ENCODE measurements at places on chromosomes 1 and 21.

- no peak for DNase-seq
Measured at GRCh38 chr1:43153443-43153842, 18.6 kb downstream of the EBNA1BP2 start.

DNA sequence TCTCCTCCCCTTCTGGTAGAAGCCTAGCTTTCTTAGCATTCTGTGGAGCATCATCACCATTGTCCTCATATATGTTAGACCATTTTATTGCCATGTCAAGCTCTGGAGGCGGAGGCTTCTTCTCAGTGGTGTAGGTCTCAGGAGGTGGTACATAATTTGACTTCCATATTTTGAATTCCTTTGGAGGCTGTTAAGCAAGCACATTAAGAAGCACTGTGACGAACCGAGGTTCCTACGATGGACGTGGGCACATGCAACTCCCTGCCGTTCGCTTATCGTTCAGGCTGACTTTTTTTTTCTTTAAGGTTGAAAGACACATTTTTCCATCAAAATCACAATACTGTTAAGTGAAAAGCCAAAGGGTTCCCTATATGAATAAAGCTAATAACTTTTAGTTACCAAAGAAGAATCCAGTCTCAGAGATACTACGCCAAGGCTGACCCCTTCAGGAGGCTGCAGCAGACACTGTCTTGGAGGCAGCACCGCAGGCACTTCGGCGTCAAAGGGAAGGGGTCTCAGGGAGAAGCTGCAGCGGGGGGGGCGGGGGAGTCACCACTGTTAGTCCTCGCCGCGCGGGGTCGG lies 835 bp downstream of the C1orf52 start:
- no peak for DNase-seq

GRCh38 chr1:227370533-227371254 lies 52.4 kb upstream of the CDC42BPA start:
- DNase-seq = no peak

DNA sequence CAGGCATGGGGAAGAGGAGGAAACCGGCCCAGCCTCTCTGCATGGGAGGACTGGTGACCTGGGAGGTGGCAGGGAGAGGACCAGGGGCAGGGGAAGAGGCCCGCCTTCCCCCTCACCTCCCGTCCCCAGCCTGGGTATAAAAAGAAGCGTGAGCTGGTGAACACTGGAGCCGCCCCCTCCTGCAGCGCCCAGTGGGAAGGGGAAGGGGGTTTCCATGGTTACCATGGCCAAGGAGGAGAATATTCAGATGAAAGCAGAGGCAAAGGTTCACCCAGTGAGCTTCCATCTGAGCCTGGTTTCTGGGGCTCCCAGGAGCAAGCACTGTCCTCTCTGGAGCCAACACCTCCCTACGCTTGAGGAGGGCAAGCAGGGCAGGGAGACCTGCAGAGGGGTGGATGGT lies 54.9 kb downstream of the ACOT7 start:
- DNase-seq = no peak

GRCh38 chr1:30596470-30596869 lies 126.9 kb downstream of the MATN1 start:
- DNase-seq = no peak

DNA sequence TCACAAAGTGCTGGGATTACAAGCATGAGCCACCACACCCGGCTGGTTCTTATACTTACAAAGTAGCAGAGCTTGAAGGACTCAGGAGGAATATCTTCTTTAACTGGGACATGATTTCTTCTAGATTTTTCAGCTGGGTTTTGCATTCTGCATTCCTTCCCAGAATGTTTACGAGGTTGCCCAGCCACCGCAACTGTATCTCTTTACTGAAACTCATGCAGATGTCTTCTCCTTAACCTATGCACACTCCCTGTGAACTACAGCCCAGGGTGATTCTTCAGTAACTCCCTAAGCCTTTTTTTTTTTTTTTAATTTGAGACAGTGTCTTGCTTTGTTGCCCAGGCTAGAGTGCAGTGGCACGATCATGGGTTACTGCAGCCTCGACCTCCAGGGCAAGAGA lies 8.7 kb upstream of the DOP1B start:
- DNase-seq = no peak

- no peak for DNase-seq
Measured at GRCh38 chr1:84350550-84350949, 47.7 kb upstream of the DNASE2B start.

GRCh38 chr1:211309617-211310016 lies 17.0 kb upstream of the TRAF5 start:
- no peak for DNase-seq

DNA sequence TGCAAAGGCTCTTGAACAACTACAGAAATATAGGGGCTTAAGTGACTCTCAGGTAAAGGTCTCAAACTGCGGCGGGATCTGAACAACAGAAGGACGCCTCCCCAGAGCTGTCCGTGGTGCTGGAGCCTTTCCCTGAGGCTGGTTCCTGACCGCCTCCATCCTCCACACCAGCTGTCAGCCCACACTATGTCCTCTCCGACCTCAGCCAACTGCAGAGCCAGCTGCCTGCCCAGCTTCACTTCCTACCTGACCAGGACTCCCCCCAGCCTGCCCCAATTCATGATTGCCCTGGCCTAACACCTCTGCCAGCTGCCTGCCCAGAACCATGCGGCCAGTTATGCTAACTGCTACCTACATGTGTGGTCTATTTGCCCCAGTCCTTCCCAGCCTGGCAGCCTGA lies 63.6 kb upstream of the ZC3H12A start:
- no peak for DNase-seq

DNA sequence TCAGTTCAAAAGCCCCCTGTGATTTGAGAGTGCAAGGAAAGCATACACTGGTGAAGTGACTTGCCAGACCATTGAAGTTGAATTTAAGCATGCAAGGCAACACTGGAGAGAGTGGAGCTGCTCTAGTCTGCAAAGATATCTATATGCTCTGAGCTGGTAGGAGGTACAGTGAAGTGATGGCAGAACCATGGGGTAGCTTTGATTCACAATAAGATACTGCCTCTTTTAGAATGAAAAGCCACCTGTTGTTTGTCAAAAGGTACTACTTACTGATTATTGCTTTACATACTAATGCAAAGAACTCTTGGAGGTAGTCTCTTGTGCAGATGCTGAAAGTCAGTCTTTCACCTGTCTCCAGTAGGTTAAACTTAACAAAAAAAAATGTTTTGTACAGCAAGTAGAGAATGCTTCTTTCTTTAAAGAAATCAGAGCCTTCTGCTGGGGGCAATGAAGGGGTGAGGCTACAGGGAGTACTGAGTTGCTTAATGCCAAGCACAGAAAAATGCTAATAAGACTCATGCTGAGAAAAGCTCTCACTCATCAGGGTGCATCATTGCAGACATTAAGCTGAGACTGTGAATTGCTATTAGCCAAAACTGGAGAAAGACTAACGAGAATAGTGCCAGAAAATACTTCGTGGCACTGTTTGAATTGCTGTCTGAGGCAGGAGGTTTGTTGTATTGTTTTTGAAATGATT lies 1150.5 kb upstream of the TMPRSS15 start:
- no peak for DNase-seq

DNA sequence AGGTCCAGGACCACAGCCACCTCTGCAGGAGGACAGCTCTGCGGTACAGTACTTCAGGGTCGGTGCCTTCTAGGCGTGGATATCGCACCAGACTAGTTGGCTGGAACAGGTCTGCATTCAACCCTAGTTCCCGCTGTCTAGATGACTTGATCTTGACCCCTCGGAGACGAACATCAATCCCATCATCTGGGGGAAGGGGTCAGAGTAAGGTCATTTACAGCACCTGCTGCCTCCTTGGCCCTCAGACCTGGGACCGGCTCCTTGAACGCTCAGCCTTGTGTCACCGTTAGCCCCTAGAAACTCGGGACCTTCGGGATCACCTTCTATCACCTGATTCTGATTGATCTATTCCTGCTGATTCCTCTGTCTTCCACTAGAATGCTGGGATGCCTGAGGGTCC lies 2.6 kb downstream of the HECTD3 start:
- no peak for DNase-seq

DNA sequence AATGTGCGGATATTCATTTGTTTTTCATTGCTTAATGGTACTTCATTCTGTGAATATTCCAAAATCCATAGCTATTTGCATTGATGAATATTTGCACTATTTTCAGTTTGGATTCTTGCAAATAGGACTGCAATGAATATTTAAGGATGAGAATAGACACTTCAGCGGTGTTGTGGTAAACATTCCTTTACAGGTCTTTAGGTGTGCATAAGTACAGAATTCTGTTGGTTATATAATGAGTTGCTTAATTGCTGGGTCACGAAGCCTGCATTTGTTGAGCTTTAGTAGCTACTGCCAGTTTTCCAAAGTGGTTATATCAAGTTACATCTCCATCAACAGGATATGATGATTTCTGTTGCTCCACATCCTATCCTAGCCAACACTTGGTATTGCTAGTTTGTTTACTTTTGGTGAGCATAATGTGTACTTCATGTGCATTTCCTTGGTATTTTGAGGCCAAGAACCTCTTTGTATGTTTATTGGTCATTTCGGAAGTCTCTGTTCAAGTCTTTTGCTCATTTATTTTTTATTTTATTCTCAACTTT lies 64.2 kb upstream of the CYYR1 start:
- DNase-seq = no peak

GRCh38 chr1:152585586-152585985 lies 5.3 kb upstream of the LCE3D start:
- DNase-seq = no peak

- no peak for DNase-seq
Measured at GRCh38 chr1:209241487-209241886, 342.0 kb upstream of the CAMK1G start.

DNA sequence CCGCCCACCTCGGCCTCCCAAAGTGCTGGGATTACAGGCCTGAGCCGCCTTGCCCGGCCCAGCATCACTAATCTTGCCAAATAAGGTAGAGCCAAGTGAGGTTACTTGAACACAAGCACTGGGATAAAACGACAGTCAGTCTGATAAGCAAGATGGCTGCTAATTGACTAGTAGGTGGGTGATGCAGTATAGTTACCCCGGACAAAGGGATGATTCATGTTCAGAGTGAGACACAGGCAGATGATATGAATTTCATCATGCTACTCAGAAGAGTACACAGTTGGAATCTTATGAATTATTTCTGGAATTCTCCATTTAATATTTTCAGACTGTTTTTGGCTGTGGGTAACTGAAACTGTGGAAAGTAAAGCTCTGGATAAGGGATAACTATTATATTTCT lies 178.4 kb downstream of the USP25 start:
- no peak for DNase-seq

DNA sequence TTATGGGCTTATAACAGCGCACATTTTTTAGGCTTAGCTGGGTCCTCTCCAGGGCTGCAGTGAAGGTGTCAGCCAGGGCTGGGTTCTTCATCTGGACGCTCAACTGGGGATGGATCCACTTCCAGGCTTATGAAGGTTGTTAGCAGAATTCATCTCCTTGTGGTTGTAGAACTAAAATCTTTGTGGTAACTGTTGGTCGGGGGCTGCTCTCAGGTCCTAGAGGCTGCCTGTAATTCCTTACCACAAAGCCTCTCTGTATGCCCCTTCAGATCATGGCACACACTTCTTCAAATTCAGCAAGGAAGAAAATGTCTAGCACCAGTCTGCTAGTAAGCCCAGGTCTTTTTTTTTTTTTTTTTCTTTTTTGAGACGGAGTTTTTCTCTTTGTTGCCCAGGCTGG lies 40.9 kb upstream of the EPS8L3 start:
- DNase-seq = no peak

DNA sequence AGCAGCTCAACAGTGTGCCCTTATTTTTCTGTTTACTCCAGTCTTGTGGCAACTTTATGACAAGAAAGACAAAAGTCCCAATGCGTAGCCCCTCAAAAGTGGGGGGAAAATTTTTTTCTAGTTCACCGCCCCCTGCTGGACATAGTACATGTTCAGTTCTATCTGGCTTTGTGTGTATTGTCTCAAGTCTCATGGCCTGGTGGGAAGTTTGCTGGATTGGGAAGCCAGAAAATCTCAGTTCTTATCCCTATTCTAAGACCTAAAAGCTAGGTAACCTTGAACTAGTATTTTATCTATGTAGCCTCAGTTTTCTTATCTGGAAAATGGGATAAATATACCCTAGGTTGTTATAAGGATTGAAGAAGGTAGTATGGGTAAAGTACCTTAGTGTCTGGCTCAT lies 55.8 kb upstream of the LDLRAP1 start:
- no peak for DNase-seq

GRCh38 chr1:180816132-180816531 lies 96.6 kb upstream of the KIAA1614 start:
- no peak for DNase-seq

GRCh38 chr1:150516050-150516591 lies 569 bp downstream of the FALEC start:
- DNase-seq = peak; percentile 14

- no peak for DNase-seq
Measured at GRCh38 chr1:26350701-26351589, 3.0 kb downstream of the CRYBG2 start.

DNA sequence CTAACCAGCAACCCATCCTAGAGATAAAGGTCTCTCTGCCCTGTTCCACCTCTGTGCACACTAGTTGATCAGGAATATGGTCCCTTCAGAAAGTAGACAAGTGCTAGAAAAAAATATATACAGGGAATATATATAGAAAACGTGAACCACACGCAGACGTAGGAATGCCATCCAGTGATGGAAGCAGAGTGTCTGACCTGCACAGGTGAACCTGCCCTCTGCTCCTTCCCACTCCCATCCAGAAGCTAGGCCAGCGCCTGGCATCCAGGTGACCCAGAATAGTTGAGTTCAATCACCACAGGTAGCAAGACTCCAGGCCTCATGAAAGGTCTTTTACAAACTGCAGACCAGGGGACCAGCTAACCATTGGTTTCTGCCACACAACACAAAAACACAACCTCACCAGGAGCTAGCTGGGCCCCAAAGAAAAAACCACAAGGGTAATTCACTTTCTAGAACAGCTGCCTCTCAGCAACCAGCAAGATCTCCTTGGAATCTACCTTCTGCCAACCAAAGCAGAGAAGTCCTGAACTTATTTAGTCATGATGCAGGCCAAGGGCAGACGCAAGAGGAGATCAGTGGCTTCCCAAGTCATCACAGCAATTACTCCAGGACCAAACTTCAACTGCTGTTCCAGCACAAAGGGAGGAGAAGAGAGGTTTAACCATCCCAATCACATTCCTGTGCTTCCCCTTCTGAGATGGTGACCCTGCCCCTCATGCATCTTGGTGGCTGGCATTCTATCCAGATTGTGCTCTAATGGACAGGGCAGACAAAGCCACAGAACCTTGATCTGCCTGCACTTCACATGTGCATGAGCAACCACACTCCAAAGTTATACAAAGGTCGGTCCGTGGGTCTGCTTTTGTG lies 53.0 kb downstream of the GPR161 start:
- no peak for DNase-seq

- DNase-seq = no peak
Measured at GRCh38 chr1:60423146-60423780, 349.7 kb upstream of the C1orf87 start.

GRCh38 chr21:27062443-27062842 lies 95.6 kb upstream of the ADAMTS5 start:
- DNase-seq = no peak
